ENCODE measurements at places on chromosomes 6 and 20.

DNA sequence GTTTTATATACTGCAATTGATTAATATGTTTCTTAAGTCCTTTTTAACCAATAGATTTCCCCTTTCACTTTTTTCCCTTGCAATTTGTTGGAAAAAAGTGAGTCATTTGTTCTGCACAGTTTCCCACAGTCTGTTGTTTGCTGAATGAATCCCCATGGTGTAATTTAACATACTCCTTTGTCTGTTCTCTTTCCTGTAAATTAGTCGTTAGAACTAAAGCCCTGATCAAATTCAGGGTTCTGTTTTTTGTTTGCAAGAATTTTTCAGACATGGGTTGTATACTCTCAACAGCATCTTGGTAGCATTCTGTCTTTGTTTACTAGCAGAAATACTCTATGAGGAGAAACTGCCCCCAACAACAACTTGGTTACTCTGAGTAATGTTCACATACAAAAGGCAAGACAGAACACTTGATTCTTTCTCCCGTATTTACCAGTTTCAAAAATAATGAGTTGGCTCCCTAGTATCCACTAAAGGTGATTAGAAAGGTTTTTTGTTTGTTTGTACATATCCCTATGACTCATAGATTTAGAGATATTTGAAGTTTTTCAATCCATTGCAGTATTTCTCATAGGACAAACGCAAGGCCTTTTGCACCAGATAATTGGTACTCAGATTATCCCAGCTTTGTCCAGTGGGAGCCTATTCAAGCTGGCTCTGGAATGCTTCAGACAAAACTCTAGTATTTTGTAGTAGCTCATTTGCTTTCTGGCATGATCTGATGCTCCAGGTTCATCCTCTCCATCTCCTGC, 16.5 kb downstream of the BLOC1S5 start:
- no peak for DNase-seq

DNA sequence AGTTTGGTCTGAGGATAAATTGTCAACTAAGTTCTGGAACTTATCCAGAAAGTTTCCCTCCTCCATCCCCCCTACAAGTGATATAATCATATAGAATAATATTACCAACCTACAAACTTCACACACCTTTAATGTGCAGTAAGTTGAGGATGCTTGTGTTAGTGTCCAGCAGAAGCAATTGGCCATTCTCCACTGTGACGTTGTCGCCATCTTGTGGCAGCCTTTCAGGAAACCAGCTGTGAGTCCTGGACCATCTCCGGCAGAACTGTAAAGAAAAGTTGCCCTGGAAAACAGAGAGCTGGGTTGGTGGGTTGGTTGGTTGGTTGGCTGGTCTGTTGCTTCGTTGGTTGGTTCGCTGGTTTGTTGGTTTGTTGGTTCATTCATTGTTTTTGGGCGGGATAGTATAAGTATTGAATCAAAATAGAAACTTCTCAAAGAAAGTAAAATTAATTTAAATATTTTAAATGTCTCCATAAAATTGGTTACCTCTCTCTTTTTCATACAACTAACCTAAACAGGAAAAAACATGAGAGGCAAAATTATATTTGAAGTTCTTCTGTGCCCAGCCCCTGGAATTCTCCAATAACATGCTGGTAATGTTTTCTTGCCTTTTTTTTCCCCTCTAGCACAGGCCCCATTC, 127.5 kb downstream of the PKHD1 start:
- no peak for DNase-seq

DNA sequence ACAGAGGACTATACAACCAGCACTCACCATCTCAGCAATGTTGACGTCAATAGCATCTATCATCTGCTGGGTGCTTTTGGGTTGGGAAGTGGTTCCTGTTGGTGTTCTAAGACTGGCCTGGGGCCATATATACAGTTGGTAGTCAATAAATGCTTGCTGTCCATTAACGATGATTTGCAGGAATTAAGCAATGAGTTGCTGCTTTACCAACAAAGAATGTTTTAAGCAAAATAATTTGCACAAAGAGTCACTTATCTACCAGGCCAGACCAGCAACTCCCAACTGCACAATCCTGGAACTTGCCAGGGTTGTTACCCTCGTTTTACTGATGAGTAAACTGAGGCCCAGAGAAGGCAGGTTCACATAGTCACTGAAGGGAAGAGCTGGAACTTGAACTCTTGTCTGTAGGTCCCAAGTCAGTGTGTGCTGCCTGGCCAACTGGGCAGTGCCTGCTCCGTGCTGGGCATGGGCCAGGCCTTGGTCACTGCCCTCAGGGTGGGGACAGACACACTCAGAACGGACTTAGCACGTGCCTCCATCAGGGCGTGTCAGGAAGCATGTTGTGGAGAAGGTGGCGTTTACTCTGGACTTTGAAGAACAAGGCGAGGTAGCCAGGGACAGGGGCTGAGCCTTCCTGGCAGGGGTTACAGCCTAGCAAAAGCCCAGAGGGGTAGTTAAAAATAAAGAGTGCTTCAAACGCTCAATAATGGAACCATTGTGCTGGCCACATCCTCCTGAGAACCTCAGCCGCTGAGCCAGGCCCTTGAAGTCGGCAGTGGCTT, 2.5 kb upstream of the SRC start:
- no peak for DNase-seq

- no peak for DNase-seq
Observed at GRCh38 chr6:45371924-45372573, 5.7 kb downstream of the SUPT3H start.

GRCh38 chr20:50788045-50788991, 6.5 kb upstream of the BCAS4 start:
- no peak for DNase-seq

DNA sequence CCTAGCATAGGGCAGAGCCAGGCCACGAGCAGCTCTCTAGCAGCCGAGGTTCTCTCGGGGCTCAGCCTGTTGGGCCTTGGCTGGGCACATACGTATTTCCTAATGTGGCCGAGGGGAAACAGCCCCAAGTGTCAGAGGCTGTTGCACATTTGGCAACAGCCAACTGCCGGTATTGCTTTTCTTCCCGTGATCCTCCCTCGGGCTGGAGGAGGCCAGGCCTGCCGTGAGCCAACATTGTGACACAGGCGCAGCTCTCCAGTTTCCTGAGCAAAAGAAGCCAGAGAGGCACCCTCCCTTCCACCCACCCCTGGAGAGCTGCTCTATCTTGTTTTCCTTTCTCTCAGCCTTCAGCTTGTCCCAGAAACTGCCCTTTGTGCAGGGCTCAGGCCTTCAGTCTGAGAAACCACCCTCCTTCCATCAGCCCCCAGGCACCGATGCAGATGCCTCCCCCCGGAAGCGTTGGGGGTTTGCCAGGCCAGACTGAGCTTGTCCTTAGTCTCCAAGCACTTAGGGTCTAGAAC, 5.1 kb upstream of the BPI start:
- no peak for DNase-seq

DNA sequence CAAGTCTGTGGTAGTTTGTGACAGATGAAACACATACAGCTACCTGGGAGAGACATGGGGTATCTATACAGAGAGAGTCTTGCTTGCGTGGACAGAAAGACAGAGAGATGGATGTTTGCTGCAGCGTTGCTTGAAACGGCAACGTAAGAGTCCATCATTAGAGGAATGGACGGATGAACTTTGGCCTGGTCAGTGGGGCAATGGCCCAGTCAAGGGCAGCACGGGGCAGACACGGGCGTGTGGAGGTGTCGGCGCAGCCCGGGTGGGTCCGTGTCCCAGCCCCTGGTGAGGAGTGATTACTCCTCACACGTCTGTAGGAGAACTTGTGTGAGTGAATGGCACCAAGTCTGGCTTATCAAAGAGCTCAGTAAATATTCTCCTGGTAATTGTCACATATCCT, 21.9 kb downstream of the DACT2 start:
- no peak for DNase-seq

GRCh38 chr6:16719488-16719887, 41.8 kb downstream of the ATXN1 start:
- DNase-seq, result no peak

GRCh38 chr20:36549942-36550789, 8.8 kb downstream of the MYL9 start:
- DNase-seq, result no peak

Data from CD8-positive, alpha-beta T cell (primary cell).